ENCODE measurements at places on chromosomes 1 and 21.

DNA sequence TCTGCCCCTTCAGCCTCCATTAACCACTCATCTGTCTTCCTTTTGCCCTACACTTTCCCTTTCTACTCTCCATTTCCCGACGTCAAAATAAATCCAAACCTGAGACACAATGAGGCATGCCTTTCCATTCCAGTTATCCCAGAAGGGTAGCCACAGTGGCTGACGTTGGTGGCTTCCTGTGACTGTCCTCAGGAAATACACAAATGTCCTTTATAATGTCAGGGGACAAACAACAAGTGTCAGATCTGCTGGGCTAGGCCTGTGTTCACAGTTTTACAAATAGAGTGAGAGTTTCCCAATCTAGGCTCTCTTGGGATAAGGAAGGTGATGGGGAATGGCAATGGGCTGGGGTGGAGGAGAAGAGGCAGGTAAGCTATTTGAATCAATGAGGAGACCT is 135.3 kb downstream of the BRINP2 start:
- no peak for DNase-seq

DNA sequence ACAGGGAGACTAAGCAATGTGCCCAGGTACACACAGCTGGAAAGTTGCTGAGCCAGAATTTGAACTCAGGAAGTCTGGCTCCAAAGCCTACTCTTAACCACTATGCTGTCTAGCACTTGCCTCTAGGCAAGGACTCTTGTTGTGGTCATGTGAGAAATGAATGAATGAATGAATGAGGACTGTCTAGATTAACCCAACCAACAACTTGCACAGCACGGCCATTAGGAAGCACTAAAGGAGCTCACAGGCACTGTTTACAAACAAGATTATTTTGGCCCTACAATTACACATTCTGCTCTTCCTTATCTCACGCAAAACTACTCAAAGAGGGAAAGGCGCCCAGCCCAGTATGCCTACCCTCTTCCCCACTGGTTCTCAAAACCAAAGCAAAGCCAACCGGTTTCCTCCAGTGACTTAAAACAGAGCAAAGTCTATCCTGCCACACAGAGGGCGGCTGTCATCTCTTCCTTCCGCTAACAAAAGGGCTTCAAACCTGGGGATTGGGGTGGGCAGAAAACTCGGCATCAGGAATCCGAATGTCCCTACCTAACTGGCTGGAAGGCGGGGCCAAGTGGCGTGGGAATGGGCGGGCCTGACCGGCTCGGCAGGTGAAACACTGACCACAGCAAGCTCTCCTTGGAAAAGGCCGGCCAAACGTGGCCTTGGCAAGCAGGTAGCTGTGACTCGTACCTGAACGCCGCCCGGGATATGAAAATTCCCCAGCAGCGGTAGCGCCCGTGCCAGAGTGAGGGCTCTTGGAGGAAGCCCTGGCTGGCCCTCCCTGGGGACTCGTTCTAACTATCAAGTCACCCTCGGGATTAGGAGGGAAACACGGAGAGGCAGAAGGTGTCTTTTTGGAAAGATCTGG is 948 bp downstream of the STK40 start:
- peak; percentile 35 for DNase-seq

DNA sequence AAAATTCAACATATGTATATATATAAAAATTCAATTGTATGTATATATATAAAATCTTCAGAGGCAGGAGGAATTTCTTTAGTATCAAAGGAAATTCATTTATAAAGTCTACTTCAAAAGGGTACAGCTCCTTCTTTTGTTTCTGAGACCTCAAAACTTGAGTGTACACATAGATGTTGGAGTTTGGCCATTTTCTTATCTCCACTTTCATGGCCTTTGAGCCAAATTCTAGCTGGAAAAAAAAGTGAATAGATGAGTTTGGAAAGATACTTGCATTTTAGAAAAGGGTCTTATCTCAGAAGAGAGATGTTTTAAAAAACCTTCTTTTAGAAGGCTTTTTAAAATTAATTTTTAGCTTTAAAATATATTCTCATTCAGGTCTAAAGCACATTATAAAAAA is 103.2 kb downstream of the ATF6 start:
- no peak for DNase-seq

GRCh38 chr1:240936911-240937668 is 325.1 kb upstream of the GREM2 start:
- DNase-seq, result no peak

GRCh38 chr1:156765666-156766065 is 1.7 kb upstream of the PRCC start:
- no peak for DNase-seq

GRCh38 chr1:248752161-248753028 is 3.2 kb downstream of the LYPD8 start:
- DNase-seq, result no peak

DNA sequence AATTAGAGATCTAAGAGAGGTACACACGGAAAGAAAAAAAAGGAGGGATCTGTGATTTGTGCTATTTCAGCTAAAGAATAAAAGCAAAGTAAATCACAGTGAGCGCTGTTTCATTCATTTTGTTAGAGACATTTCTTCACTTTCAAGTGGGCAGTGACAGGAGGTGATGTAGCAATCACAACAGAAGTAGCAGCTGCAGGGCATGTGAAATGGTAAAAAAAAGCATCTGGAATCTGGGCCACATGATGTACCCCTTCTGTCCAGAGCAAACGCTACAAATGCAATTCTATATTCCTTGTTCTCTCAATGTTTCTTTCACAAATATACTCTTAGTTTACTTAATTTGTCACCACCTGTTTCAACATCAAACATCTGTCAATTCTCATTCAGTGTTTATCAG is 786.5 kb downstream of the LRRIQ3 start:
- DNase-seq, result no peak

DNA sequence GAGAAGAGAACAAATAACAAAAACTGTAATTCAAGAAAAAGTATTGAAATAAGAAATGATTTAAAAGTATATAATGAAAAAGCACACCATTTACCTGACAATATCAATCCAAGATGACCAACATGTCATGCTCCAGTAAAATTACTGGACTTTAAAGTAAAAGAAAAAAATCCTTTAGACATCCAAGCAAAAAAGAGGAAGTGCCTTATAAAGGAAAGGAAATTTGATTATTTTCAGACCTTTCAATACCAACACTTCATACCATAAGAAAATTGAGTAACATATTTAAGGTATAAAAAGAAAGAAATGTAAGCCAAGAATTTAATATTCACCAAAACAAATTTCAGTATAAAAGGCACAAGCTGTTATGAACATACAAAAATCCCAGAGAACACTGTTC is 46.2 kb upstream of the SSX2IP start:
- no peak for DNase-seq

DNA sequence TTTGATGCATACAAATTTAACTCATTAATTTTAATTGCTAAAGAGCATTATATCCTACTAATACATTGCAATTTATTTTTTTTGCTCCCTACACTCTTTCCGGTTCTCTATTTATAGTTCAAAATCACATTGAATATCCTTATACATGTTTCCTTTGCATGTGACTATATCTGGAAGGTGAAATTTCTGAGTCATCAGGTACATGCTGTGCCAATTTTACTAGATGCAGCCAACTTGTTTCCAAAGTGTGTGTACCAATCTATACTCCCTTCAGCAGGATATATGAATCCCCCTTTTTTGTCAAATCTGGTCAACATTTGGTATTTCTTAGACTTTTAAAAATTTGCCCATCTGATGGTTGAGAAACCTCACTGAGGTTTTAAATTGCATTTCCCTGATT is 602.9 kb upstream of the CAMK1G start:
- DNase-seq, result no peak

- DNase-seq, result no peak
These were observed 8.1 kb upstream of the LRRC71 start for GRCh38 chr1:156912310-156912709.

DNA sequence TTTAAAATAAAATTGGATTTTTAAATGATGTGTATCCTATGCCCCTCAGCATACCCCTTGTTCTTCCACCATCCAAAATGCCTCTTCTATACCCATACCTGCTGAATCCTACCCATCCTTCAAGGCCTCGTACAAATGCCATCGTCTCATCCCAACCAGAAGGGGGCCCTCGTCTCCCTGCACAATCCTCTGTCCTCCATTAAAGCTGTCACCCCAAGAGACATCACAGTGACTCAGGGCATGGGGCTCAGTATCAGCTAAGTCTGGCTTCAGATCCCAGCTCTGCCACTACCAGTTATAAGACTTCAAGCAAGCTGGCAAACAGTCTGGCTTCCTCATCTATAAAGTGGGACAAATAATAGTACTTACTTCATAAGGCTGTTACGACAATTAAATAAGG is 23.8 kb downstream of the IGFN1 start:
- DNase-seq, result peak; percentile 38

- no peak for DNase-seq
These were observed 106.0 kb upstream of the SLC44A3 start for GRCh38 chr1:94714152-94714551.

DNA sequence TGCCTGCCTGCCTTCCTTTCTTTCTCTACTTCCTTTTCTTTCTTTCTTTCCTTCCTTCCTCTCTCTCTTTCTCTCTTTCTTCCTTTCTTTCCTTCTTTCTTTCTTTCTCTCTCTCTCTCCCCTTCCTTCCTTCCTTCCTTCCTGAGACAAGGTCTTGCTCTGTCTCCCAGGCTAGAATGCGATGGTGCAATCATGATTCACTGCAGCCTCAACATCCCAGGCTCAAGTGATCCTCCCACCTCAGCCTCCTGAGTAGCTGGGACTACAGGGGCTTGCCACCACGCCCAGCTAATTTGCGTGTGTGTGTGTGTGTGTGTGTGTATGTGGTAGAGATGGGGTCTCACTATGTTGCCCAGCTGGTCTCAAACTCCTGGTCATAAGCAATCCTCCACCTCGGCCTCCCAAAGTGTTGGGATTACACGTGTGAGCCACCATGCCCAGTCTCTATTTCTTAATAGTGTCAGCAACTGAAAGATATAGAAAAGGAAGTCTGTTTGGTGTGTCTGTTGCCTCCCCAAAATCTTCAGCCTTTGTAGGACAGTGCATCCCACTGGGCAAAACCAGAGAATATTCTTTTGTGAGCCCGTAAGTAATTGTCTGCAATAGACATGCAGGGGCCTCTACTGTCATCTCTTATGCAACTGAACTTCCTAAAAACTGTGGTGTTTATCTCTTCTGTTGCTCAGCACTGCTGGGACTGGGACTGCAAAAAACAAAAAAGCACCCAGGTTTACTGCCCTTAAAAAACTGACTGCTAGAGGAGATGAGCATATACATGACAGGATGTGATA is 20.9 kb upstream of the RAB4A start:
- DNase-seq, result no peak

- DNase-seq, result no peak
These were observed 73.1 kb downstream of the APP start for GRCh38 chr21:26097475-26097874.

DNA sequence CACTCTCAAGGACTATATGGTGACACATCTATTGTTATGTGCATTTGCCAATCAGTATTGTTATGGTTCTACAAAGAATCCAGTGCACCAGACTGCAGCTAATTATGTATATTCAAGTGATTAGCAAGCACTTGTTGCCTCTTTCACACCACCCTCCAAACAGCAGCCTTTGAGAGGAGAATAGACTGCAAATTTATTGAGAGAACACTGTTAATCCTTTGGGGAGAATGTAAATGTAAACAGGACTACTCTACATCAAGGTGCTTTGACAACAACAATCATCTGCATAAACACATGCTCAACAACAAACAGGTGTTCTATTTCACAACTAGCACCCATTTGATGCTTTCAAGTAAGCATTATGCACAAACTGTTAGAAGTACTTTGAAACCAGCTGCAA is 117.4 kb downstream of the AKT3 start:
- no peak for DNase-seq

DNA sequence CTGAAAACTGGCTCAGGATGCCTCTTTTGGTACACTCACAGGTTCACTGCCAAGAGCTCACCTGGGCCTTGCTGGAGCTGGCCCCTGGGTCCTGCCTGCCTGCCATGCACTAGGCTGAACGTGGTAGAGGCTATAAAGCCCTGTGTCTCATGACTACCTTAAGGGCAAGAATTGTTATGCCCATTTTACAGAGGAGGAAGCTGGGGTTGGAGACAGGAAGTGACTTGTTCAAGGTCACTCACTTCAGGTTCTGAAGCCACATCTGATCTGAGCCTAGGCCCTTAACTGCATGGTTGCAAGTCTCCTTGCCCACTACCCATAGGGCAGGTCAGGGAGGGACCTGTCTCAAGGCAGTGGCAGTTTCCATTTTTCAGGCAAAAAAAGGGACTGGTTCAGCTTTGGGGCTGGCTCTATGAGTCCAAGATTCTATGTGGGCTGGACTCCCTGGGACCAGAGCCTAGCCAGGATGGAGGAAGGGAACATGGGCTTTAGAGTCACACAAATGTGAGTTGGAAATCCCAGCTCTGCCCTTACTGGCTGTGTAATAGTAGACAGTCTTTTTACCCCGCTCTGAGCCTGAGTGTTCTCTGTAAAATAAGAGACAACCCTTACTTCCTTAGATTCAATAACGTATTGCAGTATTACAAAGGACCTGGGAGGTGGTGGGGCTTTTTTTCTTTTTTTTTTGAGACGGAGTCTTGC is 7.8 kb downstream of the STK40 start:
- DNase-seq, result no peak

DNA sequence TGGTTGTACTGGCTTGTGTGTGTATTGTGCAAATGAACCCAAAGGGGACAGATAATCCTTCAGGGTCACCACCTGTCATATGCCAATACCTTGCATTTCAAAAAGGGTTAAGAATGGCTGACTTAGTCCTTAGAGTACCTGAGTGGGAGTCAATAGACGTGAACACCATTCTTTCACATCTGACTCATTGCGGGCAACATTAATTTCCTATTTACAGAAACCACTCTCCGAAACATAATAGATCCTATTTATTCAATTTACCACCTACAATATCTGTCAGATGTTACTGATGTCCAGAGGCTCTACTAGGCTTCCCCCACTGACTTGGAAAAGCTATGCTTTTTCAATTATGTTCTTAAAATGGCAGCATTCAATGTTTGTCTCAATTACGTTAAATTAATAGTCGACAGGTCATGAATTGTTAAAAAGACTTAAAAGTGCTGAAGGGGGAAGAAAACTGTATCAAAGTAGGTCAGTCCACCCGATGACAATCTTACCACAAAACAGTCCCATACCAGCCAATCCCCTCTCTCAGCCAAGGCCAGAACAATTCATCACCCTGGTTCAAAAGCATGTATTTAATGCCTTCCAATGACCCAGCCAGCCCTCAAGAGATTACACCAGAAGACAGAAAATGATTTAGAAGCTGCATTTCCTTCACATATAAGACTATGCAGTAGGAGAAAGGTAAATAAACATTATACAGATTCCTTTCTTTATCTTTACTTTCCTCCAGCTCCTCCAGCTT is 48.6 kb upstream of the PLA2G2C start:
- DNase-seq, result no peak

GRCh38 chr1:239511875-239512274 is 125.5 kb downstream of the CHRM3 start:
- DNase-seq, result no peak

DNA sequence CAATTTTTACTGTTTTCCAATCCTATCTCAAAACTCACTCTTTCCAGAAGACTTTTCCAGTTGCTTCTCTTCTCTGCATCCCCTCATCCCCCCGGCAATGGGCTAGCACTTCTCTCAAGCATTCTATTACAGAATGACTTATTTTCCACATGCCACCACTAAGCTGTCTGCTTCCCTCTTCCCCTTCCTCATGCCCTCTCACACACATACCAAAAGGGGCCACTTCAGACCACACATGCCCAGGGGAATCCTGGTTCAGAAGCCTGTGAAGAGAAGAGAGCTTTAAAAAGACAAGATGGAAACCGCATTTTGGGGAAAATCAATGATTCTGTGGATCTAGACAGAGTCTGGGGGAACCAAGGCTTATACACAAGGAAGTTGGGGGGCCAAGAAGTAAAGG is 8.4 kb upstream of the LORICRIN start:
- DNase-seq, result no peak

GRCh38 chr1:145859491-145860023 is 676 bp upstream of the PIAS3 start:
- DNase-seq, result peak; percentile 91

GRCh38 chr1:207619871-207620542 is 24.9 kb upstream of the CR1L start:
- DNase-seq, result peak; percentile 23
